ENCODE measurements at places on chromosomes 6 and 20. TPM values are rescaled to one million over a fixed set of nuclear protein-coding genes. Genes with fewer than 3 reads are reported as not detected.

- DNase-seq, result no peak
These were observed 77.8 kb downstream of the FILIP1 start for GRCh38 chr6:75415804-75416203.

DNA sequence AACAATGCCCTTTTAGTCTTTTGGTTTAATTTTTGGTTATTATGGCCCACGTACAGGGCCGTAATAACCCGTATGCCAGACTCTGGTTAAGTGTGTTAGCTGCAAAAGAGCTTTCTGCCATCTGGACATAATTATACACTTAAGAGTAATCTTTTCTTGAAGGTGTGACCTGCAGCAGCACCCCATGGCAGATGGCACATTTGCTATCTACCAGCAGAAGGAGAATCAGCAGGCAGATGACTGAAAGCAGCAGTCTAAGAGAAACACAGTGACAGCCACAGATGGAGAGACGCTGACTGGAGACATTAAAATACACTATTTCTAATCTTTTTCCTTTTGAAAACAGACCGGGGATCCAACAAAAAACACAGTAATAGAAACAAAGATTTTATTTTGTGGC is 18.7 kb downstream of the ASF1A start:
- DNase-seq, result no peak

- no peak for DNase-seq
These were observed 27.1 kb upstream of the SYNCRIP start for GRCh38 chr6:85669735-85670194.

PPP1R11 gene
- 52.5 TPM for total RNA-seq

TINAG gene
- total RNA-seq, result not detected

PRR18 gene
- not detected for total RNA-seq

GRCh38 chr6:81997090-81997926 is 244.8 kb upstream of the TENT5A start:
- DNase-seq, result peak; percentile 89

GRCh38 chr20:48634641-48635040 is 193.2 kb downstream of the PREX1 start:
- no peak for DNase-seq

VNN1 gene
- total RNA-seq, result 0.33 TPM

CAP2 gene
- 6.5 TPM for total RNA-seq

DNA sequence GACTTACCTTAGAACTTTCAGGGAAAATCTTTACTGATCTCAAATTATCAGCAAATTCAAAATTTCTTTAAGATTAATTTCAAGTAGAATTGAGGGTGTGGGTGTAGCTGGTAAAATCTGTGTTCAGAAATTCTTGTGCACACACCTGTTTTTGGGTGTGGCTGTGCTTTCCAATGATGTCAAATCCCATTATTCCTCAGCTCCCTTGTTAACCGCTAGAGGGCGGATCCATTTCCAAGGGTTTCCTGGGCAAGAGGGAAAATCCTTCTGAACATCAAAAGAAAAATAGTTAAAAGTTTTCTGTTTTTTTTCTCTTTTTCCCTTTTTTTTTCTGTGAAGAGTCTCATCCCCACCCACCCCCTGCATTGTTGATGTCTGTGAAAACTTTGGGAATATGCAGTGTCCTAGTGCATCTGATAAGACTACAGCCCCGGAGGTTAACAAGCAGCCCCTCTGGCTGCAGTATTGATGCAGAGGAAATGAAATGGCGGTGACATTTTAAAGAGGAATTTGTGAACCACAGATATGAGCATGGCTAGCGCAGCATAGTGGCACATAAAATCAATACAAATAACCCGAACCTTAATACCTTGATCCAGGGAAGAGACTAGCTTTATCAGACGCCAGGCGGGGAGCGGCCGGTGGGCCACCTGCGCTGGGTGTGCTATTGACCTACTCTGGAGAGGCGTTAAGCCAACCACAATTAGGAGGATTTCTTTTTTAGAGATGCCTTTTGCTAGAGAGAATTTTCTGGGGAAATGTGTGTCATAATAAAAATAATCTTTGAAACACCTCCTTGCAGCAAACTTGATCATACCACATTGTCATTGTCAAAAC is 130.9 kb downstream of the FOXA2 start:
- peak; percentile 38 for DNase-seq

DNA sequence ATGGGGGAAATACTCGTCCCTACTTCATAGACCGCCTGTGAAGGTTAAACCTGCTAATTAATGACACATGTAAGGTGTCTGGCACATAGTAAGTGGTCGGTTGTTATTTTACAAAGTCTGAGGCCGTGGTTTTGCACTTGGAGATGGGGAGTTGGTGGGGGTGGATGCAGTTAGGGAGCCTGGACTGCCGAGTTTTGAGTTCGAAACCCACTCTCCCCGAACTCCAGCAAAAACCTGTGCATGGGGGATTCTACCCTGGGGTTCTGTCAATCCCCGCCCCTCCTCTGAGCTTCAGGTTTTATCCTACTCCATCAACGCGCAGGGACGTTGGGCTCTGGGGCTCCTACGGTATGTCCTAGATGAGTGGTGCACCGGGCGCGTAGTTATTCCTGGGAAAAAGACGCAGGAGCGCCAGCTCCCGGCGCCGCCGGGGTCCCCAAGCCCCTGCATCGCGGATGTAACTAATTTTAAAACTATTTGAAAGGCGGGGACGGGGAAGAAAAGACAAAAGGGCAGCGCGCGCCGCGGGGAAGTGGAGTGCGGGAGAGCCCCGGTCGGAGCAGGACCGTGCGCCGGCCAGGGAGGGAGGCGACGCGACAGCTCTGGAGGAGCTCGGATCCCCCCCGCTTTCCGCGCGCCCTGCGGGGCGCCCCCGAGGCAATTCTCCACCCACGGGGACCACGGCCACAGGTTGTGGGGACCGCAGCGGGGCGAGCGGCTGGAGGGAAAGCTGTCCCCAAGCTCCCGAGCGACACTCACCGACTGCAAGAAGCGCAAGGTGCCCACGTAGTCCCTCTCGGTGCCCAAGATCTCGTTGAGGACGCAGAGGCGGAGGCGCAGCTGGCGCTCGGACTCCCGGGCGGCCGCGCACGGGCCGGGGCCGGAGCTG is 672 bp downstream of the PREX1 start:
- DNase-seq, result no peak

DNA sequence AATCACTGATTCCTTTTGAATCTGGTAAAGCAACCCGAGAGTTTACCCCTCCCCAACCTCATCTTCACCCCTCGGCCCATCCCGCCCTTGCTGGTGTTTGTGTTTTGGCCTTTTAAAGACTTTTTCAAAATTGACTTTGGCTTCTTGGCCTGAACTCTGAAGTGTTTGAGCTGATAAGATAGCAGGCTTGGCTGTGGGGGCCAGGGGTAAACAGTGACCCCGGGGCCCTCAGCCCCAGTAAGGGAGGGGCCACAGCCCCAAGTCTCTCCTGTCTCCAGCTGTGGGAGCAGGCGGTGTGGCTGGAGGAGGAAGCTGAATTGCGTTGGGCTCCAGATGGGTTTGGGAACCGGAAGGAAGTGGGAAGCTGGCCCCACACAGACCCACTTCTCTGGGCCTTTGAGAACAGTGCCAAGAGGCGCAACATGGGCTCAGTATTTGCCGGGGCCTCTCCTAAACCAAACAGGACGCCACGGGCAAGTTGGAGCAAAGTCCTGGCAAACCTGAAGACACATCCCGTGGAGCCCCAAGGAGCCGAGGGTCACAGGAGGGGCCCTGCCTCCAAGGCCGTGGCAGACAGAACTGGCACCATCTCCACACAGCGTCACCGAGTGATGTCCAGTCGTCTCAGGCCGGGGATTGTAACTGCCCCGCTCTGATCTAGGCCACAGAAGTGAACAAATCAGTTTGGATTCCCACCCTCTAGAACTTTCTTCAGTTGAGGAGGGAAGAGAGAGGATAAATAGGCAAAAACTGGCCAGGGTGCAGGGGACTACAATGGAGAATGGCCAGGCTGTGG is 54.3 kb upstream of the PTPN1 start:
- DNase-seq, result no peak

GRCh38 chr6:81772741-81773140 is 20.3 kb upstream of the TENT5A start:
- DNase-seq, result no peak

PROKR2 gene
- total RNA-seq, result not detected

- DNase-seq, result no peak
These were observed 5.6 kb upstream of the NKAIN4 start for GRCh38 chr20:63259734-63260460.

GRCh38 chr6:106702451-106703110 is 73.2 kb downstream of the QRSL1 start:
- DNase-seq, result no peak

IL17F gene
- not detected for total RNA-seq

DNA sequence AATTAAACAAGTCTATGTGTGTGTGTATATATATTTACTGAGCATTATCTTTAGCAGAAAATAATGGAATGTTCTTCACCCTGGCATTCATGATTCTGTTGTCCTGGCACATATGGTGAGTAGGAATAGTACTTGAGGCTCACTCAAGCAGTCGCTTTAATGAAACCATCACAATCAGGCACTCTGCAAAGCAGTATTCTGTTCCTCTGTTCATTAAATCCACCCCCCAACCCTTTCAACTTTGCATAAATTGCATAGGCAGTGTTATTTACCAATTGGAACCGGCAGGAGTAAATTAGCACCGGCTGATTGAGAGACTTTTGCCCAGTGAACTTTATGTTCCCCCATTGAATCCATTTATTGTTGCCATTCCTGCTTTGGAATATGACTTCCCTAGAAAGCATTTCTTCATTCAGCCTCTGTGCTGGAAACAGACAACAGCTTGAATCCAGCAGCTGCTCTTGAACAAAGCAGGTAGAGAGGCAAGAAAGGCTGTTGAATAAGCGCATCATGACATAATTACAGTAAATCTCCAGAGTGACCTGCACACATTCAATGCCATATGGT is 268.0 kb upstream of the RNF217 start:
- DNase-seq, result no peak

- DNase-seq, result no peak
These were observed 40.2 kb downstream of the SLC35F1 start for GRCh38 chr6:117947234-117947633.

GRCh38 chr20:60469829-60470228 is 511.6 kb downstream of the CDH26 start:
- DNase-seq, result no peak

GRCh38 chr20:21101932-21102575 is 4.1 kb downstream of the LINC00237 start:
- DNase-seq, result no peak

GRCh38 chr20:31485450-31486339 is 10.6 kb downstream of the REM1 start:
- peak; percentile 54 for DNase-seq

EMILIN3 gene
- total RNA-seq, result not detected

DNA sequence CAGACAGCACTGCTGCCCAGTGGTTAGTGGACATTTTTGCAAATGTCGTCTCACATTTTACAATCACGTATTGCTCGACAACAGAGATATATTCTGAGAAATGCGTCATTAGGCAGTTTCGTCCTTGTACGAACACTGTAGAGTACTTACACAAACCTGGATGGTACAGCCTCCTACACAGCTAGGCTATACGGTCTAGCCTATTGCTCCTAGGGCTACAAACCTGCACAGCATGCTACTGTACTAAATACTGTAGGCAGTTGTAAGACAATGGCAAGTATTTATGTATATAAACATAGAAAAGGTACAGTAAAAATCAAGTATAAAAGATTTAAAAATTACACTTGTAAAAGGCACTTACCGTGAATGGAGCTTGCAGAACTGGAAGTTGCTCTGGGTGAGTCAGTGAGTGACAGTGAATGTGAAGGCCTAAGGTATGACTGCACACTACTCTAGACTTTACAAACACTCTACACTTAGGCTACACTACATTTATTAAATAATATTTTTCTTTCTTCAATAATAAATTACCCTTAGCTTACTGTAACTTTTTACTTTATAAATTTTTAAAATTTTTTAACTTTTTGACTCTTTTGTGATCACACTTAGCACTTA is 43.1 kb downstream of the ALDH5A1 start:
- no peak for DNase-seq

GRCh38 chr20:32437391-32438074 is 79.4 kb downstream of the ASXL1 start:
- DNase-seq, result no peak

- DNase-seq, result peak; percentile 63
These were observed 3.7 kb downstream of the OGFR start for GRCh38 chr20:62808211-62808865.

GRCh38 chr6:42564506-42564825 is 637 bp downstream of the UBR2 start:
- no peak for DNase-seq

DNA sequence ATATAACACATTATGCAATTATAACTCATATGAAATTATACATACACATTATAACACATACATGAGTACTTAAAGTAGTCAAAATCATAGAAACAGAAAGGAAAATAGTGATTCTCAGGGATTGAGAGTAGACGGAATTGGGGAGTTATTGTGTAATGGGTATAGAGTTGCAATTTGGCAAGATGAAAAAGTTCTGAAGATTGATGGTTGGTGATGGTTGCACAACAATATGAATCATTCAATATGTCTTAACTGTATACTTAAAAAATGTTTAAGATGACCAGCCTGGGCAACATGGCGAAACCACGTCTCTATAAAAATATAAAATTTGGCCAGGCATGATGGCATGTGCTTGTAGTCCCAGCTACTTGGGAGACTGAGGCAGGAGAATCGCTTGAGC is 372.7 kb downstream of the CDKAL1 start:
- DNase-seq, result peak; percentile 88

GRCh38 chr6:43243664-43244321 is 512 bp downstream of the TTBK1 start:
- no peak for DNase-seq

DNA sequence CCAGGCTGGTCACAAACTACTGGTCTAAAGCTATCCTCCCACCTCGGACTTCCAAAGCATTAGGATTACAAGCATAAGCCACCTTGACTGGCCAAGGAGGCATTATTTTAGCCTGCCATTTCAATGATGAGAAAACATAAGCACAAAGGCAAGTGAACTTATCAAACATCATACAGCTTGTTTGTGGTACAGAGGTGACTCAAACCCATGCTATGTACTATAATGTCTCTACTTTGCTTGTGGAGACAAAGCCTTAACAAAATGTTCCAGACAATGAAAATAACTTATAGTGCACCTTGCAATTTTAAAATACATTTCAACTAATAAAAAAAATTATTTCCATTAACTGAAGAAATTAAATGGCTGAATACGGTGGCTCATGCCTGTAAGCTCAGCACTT is 26.2 kb downstream of the HDAC2 start:
- DNase-seq, result no peak

GRCh38 chr6:97246842-97247241 is 36.2 kb downstream of the MMS22L start:
- no peak for DNase-seq

Measured in fibroblast of the aortic adventitia (primary cell).